ENCODE measurements at places on chromosomes 3 and 15. TPM values are rescaled to one million over a fixed set of nuclear protein-coding genes. Genes with fewer than 3 reads are reported as not detected.

The CPNE4 gene
- not detected for total RNA-seq

The GUCA1C gene
- total RNA-seq = not detected

The XIRP1 gene
- 0.12 TPM for total RNA-seq

The CYFIP1 gene
- 89.6 TPM for total RNA-seq

The SI gene
- not detected for total RNA-seq

The CELSR3 gene
- 0.98 TPM for total RNA-seq

DNA sequence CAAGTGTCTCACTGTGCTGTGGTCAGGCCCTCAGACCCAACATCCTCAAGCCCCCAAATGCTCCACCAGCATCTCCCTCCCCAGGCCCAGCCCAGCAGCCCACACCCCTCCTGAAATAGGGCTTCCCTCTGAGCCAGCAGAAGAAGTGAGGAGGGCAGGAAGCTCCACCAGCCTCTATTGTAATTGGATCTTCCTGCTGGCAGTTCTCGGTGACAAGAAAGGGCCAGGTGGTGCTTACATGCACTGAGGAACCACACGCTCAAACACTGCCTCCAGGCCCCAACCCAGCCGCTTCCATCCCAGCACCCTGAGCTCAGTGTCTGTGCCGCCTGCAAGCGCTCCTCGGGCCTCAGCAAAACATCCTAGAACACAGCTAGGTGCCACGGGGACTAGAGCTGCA is 96.7 kb downstream of the ATP10A start:
- no peak for DNase-seq

- no peak for DNase-seq
These were observed 64.6 kb downstream of the MYO5A start for GRCh38 chr15:52464040-52464439.

GRCh38 chr3:9361691-9362388 is 1.0 kb upstream of the THUMPD3 start:
- no peak for DNase-seq

DNA sequence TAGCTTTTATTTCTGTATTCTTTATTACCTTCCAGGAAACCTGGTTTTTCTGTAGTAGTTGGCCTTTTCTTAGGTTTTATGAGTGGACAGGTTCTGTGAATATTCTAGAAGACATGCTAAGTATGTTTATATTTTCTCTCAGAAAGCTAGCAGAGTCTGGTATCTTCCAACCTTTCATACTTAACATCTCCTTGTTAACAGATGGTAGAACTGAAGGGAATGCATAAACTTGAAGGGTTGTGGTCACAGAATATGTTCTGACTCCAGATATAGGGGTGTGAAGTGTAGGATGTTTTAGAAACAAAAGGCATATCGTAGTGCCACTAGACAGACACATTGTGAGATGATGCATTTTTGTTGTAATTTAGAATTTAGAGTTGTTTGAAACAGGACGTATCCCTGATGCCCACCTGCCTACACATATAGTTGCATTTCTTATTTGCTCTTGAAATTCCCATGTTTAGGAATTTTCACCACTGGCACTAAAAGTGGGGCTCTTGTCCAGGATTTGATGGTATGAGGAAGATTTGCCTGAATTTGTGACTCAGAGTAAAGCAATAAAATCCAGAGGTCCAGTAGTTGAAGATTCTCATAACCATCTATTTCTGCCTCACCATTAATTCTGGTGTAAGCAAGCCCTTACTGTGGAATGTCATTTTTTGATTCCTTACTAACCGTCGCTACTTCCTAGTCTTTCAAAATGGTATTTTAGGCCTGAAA is 274.5 kb downstream of the FEZF2 start:
- DNase-seq = no peak

DNA sequence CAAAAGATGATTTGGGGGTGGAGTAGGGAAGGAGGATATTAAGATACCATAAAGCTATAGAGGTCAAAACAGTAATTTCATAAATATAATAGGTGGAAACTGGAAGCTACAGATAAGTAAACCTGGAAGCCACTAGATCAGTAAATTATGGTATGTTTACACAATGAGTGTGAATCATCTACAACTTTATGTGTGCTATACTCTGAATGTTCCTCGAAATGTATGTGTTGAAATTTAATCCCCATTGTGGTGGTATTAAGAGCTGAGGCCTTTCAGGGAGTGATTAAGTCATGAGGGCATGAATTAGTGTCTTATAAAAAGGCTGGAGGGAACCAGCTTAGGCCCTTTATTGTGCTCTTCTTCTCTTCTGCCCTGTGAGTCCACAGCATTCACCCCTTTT is 25.2 kb downstream of the EOMES start:
- no peak for DNase-seq

DNA sequence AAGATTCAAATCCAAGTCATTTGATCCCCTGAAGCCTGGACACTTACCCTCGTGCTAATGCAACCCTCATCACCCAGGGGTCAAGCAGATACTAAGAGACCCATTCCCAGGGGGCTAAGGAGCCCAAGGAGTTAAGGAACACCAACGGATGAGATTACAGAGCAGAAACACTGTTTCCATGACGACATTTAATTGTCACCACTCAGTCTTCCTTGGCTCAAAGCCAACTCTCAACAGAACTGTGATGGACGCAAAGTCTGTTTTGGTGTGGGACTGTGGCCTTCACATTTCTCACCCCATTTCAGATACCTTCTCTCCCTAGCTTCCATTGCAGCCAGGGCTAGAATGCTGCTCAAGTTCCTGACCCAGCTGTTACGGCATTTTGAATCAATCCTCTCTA is 383.5 kb upstream of the WNT5A start:
- no peak for DNase-seq

- no peak for DNase-seq
These were observed 7.0 kb upstream of the TFG start for GRCh38 chr3:100702082-100702979.

GRCh38 chr15:70723122-70723422 is 40.3 kb downstream of the UACA start:
- no peak for DNase-seq
